ENCODE measurements at places on chromosomes 6 and 20.

DNA sequence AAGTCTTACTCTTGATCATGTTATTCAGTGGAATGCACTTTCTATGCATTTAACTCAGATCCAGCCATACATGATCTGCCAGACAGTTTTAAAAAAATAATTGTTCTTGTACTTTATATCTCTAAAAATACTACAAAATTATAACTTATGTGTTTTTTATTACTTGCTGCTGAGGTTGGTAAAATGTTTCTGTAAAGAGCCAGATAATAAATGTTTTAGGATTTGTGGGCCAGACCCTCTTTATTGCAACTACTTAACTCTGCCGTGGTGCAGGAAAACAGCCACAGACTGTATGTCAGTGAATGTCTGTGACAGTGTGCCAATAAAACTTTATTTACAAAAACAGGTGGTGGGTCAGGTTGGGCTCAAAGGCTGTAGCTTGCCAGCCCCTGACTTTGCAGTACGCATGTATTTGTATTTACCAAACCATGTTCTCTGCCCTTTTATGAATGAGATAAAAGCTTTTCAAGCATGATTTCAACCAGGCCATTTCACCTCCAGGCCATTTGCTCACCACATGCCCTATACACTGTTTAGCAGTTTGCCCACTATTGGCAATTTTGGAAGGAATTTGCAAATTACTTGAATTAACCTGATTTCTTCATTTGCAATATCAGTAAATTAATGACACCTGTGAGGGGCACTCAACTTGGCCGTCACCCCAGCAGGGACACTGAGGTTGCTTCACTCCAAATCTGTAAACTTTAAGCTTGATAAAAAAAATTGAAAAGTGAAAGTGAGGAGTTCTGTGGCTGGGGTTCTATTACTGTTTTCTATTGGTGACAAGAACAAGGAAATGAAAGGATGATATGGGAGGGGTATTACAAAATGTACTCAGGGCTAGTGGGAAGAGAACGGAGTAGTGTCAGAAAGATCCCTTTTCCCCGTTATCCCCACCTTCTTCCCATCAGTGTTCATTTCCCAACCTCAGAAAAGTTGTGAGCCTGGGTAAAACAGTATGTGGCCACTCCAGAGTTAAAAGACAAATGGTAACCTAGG lies 133.4 kb downstream of the CEBPB start:
- DNase-seq = no peak

GRCh38 chr6:29708432-29709179 lies 14.6 kb upstream of the HLA-F start:
- no peak for DNase-seq

- no peak for DNase-seq
These were observed 12.7 kb downstream of the LRRN4 start for GRCh38 chr20:6040958-6041807.

- no peak for DNase-seq
These were observed 331.8 kb downstream of the PRL start for GRCh38 chr6:21965016-21965415.

GRCh38 chr6:22886650-22887581 lies 317.6 kb downstream of the HDGFL1 start:
- no peak for DNase-seq

DNA sequence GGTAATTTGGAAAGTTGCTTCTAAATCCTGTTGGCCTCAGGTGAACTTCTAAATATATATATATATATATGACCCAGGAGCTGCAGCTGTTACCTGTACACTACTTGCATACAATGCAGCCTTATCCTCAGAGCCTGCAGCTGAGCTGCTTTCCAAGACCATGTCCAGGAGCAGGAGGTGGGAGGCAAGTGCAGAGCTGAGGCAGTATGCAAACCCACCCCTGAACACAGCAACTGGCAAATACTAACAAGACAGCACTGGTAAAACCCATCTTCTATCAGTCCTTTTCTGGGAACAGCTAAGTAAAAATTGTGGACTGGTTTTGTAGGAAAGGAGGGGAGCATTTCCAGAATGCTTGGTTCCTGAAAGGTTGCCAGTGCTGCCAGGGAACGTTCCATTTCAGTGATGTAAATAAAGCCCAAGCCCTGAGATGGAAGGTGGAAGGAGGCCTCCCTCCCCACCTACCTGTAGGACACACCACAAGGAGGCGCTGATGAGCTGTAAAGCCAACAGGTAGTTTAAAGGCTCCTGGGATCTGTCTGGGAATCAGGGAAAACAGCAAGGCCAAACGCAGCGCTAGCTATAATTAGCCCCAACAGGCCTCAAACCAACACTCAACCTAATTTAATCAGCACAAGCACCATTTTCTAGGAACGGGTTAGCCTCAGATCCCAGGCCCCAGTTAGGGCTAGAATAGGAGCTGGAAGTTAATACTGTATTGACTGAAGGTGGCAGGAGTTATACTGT lies 93.8 kb upstream of the MAP7 start:
- DNase-seq = no peak

DNA sequence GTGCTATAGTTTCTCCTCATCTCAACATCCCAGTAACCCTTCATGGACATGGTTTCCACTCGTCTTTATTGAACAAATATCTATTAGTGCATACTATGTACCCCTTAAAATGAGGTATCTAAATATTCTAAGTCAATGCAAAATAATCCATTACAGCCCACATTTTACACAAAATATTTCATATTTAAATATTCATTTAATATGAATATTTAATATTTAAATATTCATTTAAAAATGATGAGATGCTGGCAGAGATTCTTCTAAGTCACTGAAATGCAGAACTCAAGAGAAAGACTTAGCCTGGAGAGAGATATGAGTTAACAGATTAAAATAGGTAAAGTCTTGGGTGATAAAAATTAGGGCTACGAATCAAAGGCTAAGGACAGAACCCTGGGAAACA lies 17.9 kb downstream of the EPB41L2 start:
- no peak for DNase-seq

DNA sequence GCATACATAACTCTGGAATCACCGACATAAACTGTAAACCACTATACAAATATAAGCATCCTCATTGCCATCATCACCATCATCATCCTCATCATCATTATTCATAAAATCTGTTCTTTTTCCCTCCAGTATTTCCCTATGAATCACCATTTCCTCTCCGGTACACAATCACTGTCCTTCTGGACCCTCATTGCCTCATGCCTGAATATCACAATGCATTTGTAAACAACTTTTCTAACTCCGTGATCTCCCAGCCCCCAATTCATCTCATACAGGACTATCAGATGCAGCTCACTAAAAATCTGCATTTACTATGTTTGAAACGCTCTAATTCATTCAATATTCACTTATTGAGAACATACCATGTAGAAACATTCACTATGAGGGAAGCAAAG lies 339.7 kb downstream of the TBC1D32 start:
- DNase-seq = no peak

DNA sequence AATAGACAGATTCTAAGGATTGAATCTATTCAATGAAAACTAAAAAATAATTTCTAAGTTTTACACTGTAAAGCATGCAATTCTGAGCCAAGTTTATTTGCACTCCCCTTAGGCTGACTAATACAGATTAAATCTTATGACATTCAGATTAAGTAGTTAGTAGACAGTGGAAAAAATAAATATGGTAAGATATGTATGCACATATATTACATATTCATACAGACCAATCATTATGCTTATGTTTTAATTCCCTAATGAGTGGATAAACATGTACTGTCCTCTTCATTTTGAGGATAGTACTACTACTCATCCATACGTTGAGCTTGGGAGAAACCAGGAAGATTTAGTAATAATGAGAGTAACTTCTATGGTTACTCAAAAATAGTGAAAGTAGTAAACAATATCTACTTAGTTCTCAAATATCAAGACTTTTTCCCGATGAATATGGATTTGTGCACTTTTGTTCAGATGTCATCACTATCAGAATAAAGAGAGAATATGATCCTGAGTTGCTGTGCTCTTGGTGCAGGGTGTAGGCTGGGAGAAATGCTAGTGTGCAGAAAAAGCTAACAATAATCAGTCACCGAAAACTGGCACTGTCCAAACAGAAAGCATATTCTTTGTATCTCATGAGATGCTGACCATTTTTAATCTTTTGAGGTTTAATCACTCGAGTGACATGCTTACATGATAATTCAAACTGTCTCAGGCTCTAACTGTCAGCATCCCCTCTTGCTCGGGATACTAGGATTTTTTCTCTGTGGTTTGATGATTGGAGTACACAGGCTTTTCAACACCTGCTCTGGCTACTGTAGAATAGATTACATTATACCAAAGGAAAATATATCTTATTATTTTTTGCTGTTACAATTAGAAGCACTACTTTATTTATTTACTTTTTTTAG lies 111.6 kb downstream of the EPHA7 start:
- DNase-seq = no peak

GRCh38 chr6:37535428-37535758 lies 35.7 kb upstream of the CCDC167 start:
- DNase-seq = no peak

GRCh38 chr20:33010133-33010504 lies 2.6 kb downstream of the BPIFB2 start:
- DNase-seq = no peak

- DNase-seq = no peak
These were observed 554.5 kb upstream of the MAP3K7 start for GRCh38 chr6:91141346-91141745.

DNA sequence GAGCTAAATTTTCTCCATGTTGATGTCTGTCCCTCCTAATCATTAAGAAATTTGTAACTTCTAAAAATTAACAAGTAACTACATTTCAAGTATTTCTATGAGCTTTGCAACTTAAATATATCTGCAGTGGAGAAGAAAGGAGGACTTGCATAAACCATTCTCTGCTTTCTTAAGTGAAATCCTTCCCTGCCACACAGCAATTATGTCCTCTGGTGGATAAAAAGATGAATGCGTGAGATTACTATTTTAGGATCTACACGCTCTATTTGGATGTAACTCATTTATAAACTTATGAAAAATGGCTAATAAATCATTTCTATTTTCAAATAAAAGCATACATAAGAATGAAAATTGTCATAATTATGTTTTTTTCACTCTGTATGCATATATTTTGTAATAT lies 338.0 kb upstream of the PTCHD4 start:
- DNase-seq = no peak

DNA sequence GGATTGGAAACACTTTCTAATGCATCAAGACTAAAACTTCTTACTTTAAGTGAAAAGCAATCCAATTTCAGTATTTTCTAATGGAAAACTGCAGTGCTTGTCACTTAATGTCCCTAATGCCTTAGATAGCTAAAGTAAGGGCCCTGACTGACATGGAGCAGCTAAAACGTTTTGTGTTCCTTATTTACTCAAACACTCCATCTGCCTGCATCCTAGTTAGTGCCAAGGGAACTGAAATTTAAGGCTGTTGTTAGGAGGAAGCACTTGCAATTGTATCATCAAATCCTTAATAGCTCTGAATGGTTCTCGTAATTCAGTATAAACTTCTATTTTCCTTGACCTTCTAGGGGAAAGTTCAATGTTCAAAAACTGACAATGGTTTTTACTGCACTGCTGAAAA lies 127.4 kb downstream of the GJA10 start:
- no peak for DNase-seq

- DNase-seq = no peak
These were observed 77.8 kb downstream of the JAG1 start for GRCh38 chr20:10595985-10596384.

DNA sequence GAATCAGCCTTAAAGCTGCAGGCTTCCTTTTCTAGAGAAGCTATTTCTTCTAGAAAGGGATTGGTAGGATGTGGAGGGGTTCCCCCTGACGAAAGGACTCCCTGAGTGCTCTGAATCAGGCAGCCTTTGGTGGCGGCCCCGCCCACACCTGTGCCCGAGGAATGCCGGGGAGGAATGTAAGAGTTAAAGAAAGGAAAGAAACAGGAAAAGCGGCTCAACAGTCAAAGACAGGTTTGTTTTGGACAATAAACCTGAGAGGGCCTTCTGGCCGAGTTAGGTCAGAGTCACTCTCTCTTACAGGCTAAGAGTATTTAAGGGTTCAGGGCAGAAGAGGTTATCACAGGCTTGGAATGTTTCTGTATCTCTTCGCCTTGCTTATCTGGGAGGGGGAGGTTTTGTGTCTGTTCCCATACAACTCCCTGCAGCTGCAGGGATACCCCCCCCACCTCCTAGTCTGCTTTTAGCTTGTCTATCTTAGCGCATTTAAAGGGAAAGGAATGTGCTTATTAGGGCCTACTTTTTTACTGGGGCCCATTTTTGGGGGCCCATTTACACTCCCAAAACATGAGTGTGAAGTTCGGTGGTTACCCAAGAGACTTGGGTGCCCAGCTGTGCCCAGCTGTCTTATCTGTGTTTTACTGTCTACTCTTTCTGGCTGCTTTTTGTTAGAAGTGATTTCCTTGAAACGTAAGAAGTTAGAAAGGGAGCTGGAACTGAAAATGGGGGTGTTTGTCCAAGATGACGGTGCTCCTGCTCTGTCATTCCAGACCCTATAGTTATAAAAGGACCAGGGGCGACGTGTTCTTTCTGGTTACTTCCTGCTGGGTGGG lies 32.8 kb downstream of the DYNLT1 start:
- no peak for DNase-seq

DNA sequence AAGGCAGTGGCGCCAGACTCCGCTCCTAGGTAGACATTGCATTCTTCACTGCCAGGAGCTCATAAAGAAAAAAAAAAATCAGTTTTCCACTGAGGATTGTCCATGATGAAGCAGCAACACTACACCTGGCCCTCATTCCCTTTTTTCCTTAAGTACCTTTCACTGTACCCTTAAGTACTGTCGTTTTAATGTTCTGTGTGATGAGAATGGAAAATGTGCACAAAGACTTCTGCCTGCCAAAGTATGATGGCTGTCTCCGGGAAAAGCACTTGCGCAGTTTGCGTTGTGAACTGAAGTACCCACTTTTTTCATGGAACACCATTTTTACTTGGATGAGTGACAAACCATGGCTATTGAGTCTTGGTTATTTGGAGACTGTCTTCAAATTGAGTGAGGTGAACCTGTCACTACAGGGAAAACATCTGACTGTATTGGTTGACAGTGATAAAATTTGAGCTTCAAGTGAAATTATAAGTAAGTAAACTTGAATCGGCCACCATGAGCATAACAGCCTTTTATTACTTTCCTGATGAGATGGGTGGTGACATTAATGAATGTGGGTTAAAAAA lies 104.8 kb downstream of the NCOA3 start:
- no peak for DNase-seq

DNA sequence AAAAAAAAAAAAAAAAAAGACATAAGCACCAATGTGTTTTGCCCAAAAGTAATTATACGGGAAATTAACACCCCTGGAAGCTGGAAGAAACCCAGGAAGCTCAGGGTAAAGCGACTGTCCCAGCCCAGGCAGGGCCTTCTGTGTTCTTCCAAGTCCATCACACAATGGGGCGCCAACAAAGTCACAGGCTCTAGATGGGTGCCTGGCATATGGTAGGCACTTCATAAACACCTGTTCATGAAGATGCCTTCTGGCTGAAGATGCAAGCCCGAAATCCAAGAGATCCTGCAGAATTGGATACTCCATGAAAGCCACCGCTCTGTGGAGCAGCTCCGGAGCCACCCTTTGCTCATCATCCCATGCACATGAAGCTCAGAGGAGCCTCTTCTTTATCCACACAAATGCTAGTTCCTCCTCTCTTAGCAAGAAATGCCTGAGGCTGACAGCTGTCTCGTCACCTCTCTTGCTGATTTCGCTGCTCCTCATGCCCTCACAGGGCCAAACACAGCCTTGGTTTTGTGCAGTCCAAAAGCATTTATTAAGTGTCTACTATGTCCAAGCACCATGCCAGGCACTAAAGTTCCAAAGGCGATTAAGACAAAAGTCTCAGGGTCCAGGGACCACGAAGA lies 76.6 kb downstream of the TRERF1 start:
- no peak for DNase-seq

All from SIG-M5 (cell line).